ENCODE measurements at places on chromosomes 4 and X.

- no peak overlapping the region for H3K27ac ChIP-seq
- H3K4me1 ChIP-seq = no peaks in the 10 kb centered on the region
- H3K4me3 ChIP-seq = no peak overlapping the region
These were observed 33.0 kb downstream of the HDX start for GRCh38 chrX:84469226-84469625.

GRCh38 chr4:54614149-54614548 lies 43.6 kb upstream of the KIT start:
- no peaks in the 10 kb centered on the region for H3K4me1 ChIP-seq
- DNase-seq = no peak
- no peak overlapping the region for H3K27ac ChIP-seq

GRCh38 chrX:68901519-68901918 lies 72.7 kb downstream of the EFNB1 start:
- no peaks in the 10 kb centered on the region for H3K4me1 ChIP-seq
- no peak overlapping the region for H3K27ac ChIP-seq
- no peak overlapping the region for H3K4me3 ChIP-seq
- H3K36me3 ChIP-seq = no peaks in the 10 kb centered on the region
- H3K27me3 ChIP-seq = no peaks in the 10 kb centered on the region

- no peaks in the 10 kb centered on the region for H3K4me1 ChIP-seq
- no peak overlapping the region for H3K4me3 ChIP-seq
- no peak for DNase-seq
- no peaks in the 10 kb centered on the region for H3K36me3 ChIP-seq
- no peaks in the 10 kb centered on the region for H3K27me3 ChIP-seq
These were observed 68.6 kb downstream of the CHST7 start for GRCh38 chrX:46642145-46642544.

- DNase-seq = no peak
- no peaks in the 10 kb centered on the region for H3K27me3 ChIP-seq
- peaks cover 53% of the 10 kb centered on the region for H3K4me1 ChIP-seq
- no peak overlapping the region for H3K27ac ChIP-seq
- H3K4me3 ChIP-seq = no peak overlapping the region
- no peaks in the 10 kb centered on the region for H3K36me3 ChIP-seq
These were observed 72.7 kb upstream of the LIMCH1 start for GRCh38 chr4:41465146-41465761.

DNA sequence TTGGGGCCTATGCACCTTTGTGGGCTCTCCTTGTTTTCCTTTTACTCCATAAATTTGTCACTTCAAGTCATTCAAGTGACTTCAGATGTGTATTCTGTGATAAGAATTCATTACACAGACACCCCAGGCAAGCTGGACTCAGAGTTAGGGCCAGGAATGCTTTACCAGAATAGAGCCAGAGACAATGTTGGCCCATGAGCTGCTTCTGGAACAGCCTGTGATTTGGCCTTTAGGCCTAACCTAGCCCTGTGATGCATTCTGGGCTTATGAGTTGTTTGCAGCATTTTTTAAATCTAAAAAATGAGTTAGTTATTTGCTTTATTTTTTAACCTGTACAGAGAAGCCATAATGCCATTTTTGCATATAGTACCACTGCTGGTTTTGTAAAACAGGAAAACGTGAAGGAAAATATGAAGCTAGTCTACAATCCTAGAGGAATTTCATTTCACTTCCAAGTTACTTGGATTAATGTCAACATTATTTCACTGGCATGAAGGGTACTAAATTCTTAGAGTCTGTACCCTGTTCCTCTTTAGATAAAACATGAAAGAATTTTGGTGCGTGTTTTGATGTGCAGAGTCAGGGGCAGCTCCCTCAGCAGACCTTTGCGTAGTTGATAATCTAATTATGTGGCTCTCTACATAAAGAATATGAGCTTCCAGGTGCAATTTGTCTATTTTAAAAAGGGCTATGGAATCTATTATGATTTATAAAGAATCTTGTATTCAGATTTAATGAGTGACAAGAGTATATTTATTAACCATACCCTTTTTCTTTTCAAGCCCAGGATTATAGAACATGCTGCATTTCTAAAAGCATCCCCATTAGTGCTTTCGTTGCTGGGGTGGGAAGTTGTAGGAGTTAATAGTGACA lies 84.7 kb downstream of the ARHGAP10 start:
- no peaks in the 10 kb centered on the region for H3K36me3 ChIP-seq
- no peak for DNase-seq
- H3K4me1 ChIP-seq = peaks cover 79% of the 10 kb centered on the region
- H3K27ac ChIP-seq = peak overlapping the region; percentile 73
- H3K27me3 ChIP-seq = no peaks in the 10 kb centered on the region

- H3K4me1 ChIP-seq = no peaks in the 10 kb centered on the region
- no peak overlapping the region for H3K4me3 ChIP-seq
These were observed 20.6 kb upstream of the FTHL17 start for GRCh38 chrX:31092476-31092875.

DNA sequence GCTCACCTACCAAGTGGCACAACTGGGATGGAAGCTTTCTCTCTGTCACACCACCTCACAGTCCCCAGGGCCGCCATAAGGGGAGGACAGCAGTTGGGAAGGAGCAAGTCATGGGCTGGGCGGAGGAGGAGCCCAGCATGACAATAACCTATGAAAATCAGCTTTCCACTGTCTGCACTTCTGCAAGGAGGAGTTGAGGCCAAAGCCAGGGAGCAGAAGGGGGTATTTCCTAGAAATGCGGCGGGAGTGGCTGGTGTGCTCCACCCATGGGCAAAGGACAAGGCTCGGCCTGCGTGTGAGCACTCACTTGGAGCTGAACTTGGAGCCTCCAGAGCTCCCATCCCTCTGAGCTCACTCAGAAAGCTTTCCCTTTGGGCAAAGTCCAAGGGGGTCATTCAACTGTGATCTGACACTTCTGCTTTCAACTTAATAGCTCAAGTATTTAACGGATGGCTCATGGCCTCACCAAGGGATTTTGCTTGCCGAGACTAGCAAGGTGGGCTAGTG lies 18.5 kb downstream of the APLN start:
- no peak for DNase-seq
- H3K27ac ChIP-seq = no peak overlapping the region

- no peak overlapping the region for H3K4me3 ChIP-seq
- H3K27ac ChIP-seq = no peak overlapping the region
- no peaks in the 10 kb centered on the region for H3K27me3 ChIP-seq
- H3K4me1 ChIP-seq = no peaks in the 10 kb centered on the region
- H3K36me3 ChIP-seq = no peaks in the 10 kb centered on the region
These were observed 109.2 kb upstream of the IGFBP7 start for GRCh38 chr4:57219431-57219830.

- DNase-seq = no peak
- H3K27me3 ChIP-seq = no peaks in the 10 kb centered on the region
- peak overlapping the region; percentile 93 for H3K4me3 ChIP-seq
- H3K4me1 ChIP-seq = no peaks in the 10 kb centered on the region
- peak overlapping the region; percentile 88 for H3K27ac ChIP-seq
These were observed 689 bp upstream of the OGT start for GRCh38 chrX:71532078-71532752.

DNA sequence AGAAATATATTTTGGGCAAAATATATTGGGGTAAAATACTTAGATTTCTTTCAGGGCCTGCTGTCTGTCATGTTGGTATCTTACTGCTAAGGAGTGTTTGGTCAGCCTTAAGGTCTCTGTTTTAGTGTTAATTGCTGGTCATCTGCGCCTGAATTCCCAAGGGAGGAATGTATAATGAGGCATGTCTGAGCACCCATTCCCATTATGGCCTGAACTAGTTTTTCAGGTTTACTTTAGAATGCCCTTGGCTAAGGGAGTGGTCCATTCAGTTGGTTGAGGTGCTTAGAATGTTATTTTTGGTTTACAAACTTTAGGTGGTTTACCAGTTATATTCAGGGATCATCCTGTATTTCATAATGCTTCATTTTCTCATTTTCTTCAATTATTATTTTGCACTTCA lies 125.9 kb downstream of the CFAP299 start:
- no peak for DNase-seq
- no peaks in the 10 kb centered on the region for H3K27me3 ChIP-seq
- H3K4me1 ChIP-seq = no peaks in the 10 kb centered on the region
- H3K4me3 ChIP-seq = no peak overlapping the region
- H3K27ac ChIP-seq = no peak overlapping the region
- H3K36me3 ChIP-seq = no peaks in the 10 kb centered on the region

DNA sequence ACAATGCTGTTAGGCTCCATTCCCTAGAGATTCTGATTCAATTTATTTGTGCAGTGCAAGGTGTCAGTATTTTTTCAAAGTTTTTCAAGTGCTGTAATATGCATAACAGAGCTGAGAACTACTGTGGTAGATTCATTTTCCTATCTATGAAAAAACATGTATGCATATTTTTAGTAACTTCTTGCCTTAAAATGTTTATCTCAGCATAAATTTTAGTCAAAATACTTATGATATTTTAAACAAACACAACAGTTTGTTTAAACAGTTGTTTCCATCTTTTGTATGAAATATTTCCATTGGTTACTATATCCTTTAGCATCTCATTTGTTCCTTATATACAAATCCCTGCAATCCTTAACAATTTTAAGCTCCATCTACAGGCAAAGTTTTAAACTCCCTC lies 624.8 kb upstream of the ADGRL3 start:
- no peaks in the 10 kb centered on the region for H3K36me3 ChIP-seq
- no peaks in the 10 kb centered on the region for H3K4me1 ChIP-seq
- no peaks in the 10 kb centered on the region for H3K27me3 ChIP-seq

DNA sequence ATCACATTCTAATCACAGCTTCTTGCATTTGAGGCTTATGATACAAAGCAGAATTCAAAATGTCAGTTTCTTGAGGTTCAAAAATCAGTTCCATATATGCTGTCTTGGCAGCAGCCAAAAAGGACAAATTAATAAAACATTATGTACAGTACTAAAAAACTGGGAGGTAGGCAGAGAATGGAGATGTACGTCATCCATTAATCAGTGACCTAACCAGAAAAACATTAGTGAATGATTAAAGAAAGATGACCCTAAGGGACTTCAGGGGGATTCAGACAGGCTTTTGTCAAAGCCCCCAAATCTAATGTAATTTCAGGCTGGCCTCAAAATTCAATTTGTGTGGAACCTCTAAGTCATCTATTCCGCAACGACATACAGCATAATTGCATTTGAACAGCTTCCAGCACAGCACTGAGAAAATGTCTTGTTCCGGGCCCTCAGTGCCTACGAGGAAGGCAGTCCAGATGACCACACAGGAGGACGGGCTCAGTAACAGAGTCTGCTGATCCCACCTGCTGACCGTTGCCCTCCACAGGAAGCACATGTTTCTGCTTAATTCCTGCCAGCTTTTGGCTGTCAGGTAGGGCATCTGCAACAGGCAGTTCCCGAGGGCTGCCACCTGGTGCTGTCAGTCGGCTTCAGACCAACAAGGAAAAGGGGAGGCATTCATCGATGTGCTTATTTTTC lies 83.8 kb upstream of the HHIP start:
- H3K27ac ChIP-seq = no peak overlapping the region
- no peaks in the 10 kb centered on the region for H3K4me1 ChIP-seq
- no peak for DNase-seq
- no peak overlapping the region for H3K4me3 ChIP-seq
- H3K27me3 ChIP-seq = no peaks in the 10 kb centered on the region

DNA sequence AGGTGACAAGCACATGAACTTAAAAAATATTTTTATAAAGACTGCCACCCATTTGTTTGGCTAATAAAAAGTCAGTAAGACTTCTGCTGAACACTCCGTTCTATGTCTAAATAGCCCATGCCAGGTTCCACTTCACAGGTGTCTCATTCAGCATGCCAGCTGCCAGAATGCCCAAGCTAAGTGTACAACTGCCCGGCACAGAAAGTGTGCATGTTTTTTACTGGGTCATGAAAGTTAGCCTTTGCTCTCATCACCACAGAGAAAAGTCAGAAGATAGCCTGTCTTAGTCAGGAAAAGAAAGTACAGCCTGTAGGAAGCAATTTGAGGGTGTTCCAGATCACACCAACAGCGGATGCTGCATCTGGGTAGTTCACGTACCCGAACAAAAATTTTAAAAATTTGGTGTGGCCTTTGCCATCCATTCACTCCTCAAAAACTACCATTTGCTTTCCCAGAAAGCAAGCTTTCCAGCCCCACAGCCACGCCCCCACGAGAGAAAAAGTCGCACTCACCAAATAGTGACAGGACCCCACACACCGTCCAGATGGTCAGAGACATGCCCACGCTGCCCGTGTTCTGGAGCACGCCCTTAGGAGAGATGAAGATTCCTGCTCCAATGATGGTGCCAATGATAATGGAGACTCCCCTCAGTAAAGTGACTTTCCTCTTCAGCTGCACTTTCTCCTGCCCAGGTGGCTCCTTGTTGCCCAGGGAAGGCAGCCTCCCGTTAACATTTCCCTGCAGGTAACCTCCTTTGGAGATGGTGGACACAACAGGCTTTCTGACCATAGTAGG lies 671 bp downstream of the SLC7A11 start:
- no peak for DNase-seq
- peaks cover 6% of the 10 kb centered on the region for H3K4me1 ChIP-seq
- H3K36me3 ChIP-seq = no peaks in the 10 kb centered on the region
- no peaks in the 10 kb centered on the region for H3K27me3 ChIP-seq
- peak overlapping the region; percentile 66 for H3K4me3 ChIP-seq

DNA sequence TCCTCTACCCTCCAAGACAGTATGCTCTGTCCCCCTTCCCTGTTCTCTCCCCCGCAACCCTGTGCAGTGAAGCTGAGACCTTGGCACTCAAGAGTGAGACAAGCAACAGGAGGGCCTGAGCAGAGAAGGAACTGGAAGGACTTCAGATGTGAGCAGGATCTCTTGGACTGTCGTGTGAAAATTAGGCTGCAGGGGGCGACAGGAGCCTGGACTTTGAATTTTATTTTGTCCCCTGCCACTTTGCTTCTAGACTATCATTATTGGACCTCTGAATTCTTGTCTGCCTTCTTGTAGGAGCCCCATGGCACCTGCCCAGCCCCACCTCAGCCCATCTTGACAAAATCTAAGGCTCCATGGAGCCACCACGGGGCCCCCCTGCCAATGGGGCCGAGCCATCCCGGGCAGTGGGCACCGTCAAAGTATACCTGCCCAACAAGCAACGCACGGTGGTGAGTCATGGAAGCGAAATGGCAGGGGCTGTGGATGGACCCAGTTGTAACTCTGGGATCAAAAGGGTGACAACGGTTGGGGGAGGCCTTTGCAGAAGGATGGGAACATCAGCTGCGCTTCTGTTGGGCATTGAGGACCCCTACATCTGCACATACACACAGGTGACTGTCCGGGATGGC lies 1.7 kb downstream of the ARAF start:
- peaks cover 3% of the 10 kb centered on the region for H3K4me1 ChIP-seq
- no peak overlapping the region for H3K27ac ChIP-seq
- peaks cover 10% of the 10 kb centered on the region for H3K36me3 ChIP-seq
- DNase-seq = no peak

GRCh38 chr4:120858776-120859175 lies 63.8 kb downstream of the PRDM5 start:
- H3K27me3 ChIP-seq = no peaks in the 10 kb centered on the region
- H3K36me3 ChIP-seq = no peaks in the 10 kb centered on the region
- H3K4me1 ChIP-seq = no peaks in the 10 kb centered on the region
- no peak for DNase-seq

Measured in thoracic aorta (tissue), 2 donors.